ENCODE measurements at places on chromosomes 1 and 21. TPM values are rescaled to one million over a fixed set of nuclear protein-coding genes. Genes with fewer than 3 reads are reported as not detected.

- DNase-seq, result no peak
Observed at GRCh38 chr1:193086342-193086741, 18.9 kb downstream of the GLRX2 start.

DNA sequence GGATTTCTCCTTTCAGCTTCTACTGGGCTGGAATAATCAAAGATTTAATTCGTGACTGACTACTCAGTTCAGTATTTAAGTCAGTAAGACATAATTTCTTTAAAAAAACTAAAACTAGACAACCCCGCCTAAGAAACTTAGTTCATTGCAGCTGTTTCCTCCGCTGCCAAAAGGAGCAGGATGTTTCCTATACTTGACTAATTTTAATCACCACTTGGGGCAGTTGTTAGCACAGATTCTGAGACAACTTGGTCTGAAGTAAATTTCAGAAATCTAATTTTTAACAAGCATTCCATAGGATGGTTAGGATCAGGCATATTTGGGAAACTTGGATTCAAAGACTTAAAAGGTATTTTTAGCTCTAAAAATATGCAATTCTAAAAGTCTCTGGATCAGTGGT lies 34.0 kb downstream of the EPRS1 start:
- DNase-seq, result no peak

GRCh38 chr1:92346866-92347640 lies 48.2 kb downstream of the RPAP2 start:
- no peak for DNase-seq

- DNase-seq, result no peak
Observed at GRCh38 chr1:25199819-25200620, 32.3 kb downstream of the SYF2 start.

DNA sequence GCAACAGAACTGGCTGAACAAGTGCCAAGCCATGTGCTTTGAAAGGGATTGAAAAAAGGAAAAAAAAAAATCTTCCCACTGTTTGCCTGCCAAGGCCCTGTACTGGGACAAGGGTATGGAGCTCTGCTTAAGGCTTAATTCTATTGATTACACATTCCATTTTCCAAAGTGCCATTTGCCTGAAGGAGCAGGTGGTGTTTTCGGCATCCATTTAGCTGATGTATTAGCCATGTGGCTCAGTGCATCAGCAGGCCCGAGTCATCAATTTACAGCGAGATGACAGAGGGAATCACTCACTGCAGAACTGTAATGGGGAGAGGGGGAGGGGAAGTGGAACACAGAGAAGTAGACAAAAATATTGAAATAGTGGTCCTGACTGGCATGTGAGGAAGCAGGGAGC lies 144.2 kb upstream of the BEND5 start:
- no peak for DNase-seq

SAMD13 gene
- total RNA-seq, result 0.24 TPM

PLA2G2D gene
- not detected for total RNA-seq

SLC35F3 gene
- total RNA-seq, result not detected

LHX8 gene
- total RNA-seq, result not detected
